Stimulated activated CD4-positive, alpha-beta T cell treated with anti-CD3 and anti-CD28 coated beads, Interleukin-12 subunit alpha, Interleukin-12 subunit beta, amount 100 ng/mL, for 48 hours (primary cell): ENCODE measurements at places on chromosomes 2 and 18.

DNA sequence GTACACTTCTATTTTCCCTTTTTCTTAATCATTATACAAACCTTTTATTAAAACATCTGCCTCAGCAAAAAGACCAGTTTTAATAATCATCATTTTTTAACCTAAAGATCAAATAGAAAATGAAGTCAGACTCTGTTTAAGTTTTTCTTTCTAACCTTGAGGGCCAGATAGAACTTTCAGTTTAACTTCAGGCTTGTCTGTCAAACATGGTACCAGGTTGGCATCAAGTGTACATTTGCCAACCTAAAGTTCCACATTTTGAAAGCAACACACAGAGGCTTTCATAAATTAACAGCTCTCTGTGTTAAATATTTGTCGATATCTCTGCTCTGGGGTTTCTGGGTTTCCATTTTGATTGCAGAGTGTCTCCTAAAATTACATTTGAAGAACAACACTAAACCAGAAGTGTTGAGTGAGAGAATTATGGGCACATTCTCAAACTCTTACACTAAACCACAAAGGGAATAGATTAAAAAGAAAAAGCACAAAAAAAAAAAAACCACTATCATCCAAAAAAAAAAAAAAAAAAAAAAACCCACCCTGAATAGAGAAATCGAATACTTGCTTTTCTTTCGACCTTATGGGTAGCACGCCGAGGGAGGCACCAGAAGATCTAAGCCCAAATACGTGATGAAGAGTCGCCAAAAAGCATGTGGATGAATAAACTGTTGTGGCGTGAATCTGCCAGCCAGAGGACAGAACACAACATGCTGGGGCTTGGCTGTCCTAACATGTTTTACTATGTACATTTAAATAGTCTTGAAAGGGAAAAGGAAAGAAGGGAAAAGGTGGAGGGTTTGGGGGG is 166.2 kb downstream of the TCF4 start:
- no peak for DNase-seq

DNA sequence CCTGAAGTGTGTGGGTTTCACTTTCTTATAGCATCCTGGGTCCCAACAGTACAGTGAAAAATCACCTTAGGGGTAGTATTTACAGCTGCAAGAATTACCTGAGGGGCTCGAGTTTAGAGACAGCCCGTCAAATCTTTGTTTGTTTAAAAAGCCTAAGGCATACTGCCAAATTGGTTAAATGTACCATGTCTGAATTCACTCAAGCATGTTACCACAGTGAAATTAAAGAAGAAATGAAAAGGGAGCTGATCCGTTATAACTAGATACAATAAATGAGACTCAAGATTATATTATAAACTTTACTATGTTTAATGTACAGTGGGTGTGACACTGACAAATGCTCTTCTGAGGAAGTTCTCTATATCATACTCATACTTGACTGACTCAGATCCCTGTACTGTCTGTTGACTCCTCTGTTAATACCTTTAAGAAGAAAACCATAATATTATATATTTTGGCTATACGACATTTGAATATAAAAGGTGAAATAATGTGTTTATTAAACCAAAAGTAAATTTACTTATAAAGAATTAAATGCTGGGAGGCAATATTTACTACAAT is 107.3 kb downstream of the TMEFF2 start:
- DNase-seq: no peak

DNA sequence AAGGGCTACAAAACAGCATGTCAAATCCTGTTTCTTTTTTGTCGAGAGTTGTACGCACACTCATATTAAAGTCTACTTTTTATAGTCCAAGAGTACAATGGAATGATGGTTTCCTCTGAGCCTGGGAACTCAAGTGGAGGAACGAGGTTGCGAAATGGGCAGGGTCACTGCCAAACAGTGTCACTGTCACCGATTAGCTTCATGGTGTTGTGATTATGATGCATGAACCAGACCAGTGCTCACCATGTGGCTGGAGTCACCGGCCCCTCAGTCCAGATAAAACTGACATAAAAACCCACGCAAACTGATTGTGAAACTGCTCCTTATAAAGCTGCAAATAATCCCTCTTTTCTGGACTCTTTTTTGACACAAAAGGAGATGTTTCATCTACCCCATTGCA is 122.0 kb downstream of the COPS8 start:
- no peak for DNase-seq

- DNase-seq: no peak
These were observed 288.2 kb downstream of the CTNNA2 start for GRCh38 chr2:79801082-79801481.

DNA sequence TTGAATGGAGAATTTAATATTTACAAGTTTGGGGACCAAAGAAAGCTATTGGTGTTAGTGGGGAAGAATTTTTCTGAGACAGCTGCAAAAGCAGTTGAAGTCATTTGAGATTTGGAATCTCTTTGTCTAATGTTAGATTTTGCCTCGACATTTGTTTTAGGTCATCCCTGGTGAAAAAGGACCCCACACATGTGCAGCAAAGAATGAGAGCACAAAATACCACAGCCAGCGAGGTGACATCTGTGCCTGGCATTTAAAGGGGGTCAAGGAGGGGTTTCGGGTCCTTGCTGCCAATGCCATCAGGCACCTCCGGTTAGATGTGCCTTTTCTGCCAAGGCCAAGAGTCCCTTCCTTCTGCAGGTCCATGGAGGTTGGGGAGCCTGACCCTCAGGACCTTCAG is 173.3 kb downstream of the TRIB2 start:
- DNase-seq: no peak

GRCh38 chr18:14930076-14930475 is 182.1 kb downstream of the ANKRD30B start:
- no peak for DNase-seq

GRCh38 chr2:40230707-40231432 is 221.0 kb downstream of the SLC8A1 start:
- no peak for DNase-seq

DNA sequence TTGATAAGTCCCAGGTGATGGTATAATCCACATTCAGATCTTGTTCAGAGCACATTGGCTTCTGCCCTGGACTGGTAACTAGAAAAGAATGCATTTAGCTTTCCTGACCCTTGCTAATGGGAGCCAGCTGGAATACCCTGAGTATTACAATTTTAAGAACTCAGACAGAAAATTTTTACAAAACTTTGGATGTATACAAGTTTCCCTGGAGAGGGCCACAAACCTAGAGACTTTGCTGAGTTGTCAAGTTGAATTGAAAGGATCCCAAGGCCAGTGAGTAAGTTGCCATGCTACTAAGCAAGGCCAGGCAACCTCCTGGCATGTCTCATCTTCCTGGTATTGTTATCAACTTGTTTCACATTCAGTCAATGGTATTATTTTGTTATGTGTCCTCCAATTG is 20.0 kb upstream of the NABP1 start:
- DNase-seq: no peak

DNA sequence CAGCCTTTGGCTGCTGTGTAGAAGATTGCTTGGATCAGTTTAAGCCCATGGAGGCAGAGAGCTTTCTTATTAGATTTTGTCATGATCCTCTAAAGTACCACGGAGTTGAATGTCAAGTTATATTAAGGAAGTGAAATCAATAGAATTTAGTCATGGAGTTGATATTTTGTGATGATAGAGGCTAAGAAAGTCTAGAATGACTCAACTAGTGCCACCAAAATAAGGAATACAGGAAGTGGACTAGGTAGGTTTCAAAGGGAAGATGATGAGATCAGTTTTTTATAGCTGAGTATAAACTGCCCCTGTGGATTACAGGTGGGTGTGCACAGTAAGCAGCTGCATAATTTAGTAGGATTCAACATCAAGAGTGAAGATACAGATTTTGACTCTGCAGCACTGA is 25.2 kb downstream of the FBXO36 start:
- no peak for DNase-seq

GRCh38 chr2:85584354-85584856 is at the start of gene VAMP5:
VAMP5 (plus strand) TSS chr2:85584431; CDS start chr2:85584491, 60 bp downstream.
- no peak for DNase-seq

DNA sequence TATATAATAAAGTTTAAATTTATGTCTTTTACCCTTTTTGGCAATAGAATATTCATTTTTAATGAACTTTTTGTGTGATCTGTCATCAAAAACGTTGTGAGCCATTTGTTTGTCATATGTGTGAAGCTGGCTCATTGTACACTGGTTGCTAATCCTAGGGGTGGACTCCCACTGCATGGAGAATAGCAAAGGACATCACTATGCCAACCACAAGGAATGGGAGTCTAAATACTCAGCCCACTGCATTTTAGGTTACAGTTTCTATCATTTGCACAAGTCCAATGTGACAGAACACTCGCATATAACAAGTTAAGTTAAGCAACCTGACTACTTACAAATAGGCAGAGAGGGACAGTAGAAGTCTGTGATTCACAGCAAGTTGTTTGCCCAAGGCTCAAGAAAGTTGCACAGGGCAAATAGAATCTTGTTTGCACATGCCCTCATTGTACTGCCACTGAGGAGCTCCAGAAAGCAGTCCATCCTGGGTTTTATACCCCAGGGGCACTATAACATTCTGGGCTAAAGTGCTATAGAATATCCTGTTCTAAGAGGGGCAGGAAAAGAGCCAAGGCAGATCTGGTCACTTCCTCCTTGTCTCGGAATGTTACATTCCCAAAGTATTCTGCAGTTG is 545.9 kb upstream of the GCFC2 start:
- no peak for DNase-seq

- DNase-seq: no peak
These were observed 124.0 kb downstream of the SMAD7 start for GRCh38 chr18:48826806-48827205.

DNA sequence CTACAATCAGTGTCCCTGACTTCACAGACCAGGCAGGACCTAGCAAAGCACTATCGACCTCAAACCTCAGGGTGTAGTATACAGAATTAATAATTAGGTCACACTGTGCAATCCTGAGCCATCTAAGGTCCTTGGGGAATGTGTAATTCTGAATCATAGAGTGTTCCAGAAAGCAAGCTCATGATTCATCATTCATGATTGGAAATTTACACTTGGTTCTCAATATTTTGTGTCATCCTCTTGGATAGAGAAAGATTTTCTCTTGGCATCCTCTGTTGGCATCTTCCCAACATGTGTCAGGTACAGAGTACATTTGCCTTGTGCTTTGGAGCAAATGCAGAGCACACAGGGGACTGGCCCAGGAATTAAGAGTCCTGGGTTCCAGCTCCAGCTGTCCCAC is 245.0 kb upstream of the NT5C1B start:
- DNase-seq: no peak
